ENCODE measurements at places on chromosomes 5 and 9.

DNA sequence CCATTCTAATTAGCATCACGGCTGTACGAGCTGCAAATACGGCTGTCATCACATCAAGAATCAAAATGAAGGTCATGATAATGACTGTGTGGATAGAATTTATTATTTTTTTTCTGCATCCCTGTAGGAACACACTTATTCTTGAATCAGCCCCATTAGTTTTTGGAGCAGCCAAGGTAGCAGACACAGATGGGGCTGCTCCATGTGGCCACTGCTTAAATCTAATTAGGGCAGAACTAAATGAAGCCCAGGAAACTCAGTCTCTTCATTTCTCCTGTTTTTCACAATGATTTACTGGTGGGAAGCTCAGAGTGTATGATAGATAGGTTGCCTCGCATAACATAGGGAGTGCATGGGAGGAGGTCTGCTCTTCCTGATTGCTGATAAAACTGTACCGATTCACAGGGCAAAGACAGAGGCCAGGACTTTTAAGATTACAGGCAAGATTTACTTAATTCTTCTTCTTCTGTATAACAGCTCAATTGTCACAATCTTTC, 275.5 kb downstream of the GLIS3 start:
- no peak for DNase-seq

DNA sequence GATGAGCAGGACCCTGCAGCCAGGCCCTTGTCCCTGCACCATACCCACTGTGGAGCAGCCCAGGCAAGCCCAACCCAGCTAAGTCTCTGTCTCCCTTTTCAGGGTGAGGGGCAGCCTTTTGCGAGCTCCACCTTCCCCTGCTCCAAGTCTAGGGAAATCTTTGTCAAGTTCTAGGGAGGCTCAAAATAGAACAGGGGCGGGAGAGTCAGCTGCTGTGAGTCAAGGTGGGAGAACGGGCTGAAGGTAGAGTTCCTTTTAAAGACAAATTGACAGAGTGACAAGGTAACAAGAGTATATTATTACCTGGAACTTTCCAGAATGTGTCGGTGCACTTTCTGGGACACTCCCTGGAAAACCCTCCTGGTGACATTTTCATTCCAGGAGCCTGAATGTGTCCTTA, 64.7 kb downstream of the KCNT1 start:
- no peak for DNase-seq

- no peak for DNase-seq
Observed at GRCh38 chr5:60585618-60586017, 114.3 kb downstream of the DEPDC1B start.

- DNase-seq: no peak
Observed at GRCh38 chr5:3010301-3010952, 258.9 kb upstream of the IRX2 start.

DNA sequence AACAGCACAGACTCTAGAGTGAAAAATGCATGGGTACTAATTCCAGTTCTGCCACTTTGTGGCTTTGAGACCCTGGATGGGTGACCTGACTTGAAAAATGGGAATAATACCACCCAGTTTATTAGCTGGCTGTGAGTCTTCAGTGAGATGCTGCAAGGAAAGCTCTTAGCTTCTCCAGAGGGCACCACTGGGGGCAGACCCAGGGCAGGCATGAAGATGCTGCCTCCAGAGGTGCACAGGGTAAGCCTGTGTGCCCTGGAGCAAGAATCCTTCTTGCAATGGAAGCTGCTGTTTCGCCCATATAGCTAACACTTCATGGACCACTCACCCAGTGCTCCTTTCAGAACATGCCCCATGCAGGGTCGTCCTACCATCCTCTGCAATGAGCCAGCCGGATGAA, 75.7 kb downstream of the C5orf15 start:
- DNase-seq: no peak
